Right forelimb (tissue), 1 donor: ENCODE measurements at places on chromosomes 4 and X.

DNA sequence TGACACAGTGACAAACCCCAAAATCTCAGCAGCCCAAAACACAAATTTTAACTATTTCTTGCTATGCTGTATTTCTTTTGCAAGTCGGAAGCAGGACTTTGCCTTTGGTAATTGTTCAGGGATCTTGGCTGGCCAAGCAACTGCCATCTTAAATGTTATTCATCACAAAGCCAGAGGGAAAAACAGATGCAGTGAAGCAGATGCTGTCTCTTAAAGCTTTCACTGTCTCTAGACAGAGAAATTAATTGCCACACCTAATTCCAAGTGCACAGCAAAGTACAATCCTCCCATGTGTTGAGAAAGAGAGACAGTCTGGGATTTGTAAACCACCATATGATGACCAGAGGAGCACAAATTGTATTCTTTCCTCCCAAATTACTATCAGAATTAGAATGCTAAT lies 30.0 kb upstream of the GALNT7 start:
- no peak for DNase-seq

DNA sequence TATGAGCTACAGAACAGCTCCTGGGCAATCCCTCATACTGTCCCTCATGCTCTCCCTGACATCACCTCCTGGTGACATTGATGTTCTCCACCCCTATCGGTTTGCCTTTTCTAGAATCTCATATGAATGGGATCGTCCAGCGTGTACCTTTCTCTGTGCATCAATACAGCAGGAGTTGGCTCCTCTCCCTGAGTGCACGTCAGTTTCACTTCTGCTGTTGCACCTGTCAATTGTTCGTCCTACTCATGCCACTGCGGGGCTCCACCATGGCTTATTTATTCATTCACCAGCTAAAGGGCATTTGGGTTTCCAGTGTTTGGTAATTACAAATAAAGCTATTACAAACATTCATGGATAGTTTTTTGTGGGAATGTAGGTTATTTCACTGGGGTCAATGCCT lies 269.1 kb upstream of the ZFP42 start:
- DNase-seq: no peak

GRCh38 chrX:131792789-131793462 lies 230.2 kb upstream of the STK26 start:
- no peak for DNase-seq

DNA sequence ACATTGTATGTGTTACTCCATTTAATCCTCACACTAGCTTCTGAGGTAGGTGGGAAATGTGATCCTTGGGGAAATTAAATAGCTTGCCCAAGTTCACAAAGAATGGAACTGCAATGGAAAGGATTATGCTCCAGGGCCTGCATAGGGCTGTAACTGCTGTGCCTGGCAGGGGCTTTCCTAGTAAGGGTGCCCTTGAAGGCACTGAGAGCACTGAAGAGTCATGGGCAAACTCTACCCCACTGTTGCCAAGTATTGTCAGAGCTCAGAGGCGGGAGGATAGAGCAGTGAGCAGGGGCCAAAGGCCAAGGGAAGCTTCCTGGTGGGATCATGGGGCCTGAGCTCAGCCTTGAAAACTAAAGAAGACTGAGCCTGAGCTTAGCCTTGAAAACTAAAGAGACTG lies 133.0 kb upstream of the NALF2 start:
- DNase-seq: no peak

GRCh38 chr4:98448908-98449307 lies 187.7 kb downstream of the RAP1GDS1 start:
- DNase-seq: no peak

- DNase-seq: no peak
Observed at GRCh38 chr4:151687021-151687640, 73.7 kb downstream of the GATB start.
